ENCODE measurements at places on chromosomes 5 and 9.

DNA sequence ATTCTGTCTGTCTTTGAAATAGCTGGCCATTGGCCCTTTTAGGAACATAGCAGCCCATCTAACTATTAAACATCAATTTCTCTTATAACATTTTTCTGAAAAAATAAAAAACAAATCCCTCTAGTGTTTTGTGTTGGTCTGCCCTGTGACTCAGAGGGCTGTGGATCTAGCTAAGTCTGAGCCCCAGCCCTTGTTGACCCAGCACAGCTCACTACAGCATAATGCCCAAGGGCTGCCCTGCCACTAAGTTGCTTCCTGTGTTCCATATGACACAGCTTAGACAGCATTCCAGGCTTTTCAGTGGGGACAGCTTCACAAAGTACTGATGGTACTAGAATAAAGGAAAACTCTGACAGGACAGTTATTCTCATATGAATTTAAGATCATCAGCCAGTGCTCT lies 136.0 kb downstream of the SCAMP1 start:
- no peak for DNase-seq

GRCh38 chr9:111036429-111036789 lies 1.9 kb downstream of the LPAR1 start:
- DNase-seq: no peak

- no peak for DNase-seq
Observed at GRCh38 chr9:82255481-82256176, 267.1 kb downstream of the SPATA31D1 start.

DNA sequence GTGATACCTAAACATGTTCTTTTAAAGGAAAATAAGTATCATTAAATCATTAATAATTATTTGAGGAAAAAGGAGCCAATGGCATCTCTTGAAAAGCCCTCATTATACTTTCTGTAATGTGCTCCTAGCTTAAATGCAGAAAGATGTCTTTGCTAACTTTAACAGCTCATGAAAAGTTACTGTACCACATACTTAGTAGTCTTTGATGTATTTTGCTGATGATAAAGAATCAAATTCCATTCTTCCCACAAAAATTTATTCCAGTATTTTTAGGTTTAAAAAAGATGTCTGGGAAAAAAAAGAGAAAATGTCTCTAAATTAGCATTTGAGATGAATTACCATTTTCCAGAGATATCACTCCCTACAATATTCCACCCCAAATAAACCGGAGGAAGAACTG lies 112.5 kb downstream of the PPP2R2B start:
- no peak for DNase-seq

- no peak for DNase-seq
Observed at GRCh38 chr5:89755024-89755423, 654.5 kb downstream of the CETN3 start.

Measured in vagina (tissue), 2 donors.